ENCODE measurements at places on chromosomes 5 and 9. TPM values are rescaled to one million over a fixed set of nuclear protein-coding genes. Genes with fewer than 3 reads are reported as not detected.

Gene CDH9
- not detected for total RNA-seq

GRCh38 chr9:108022246-108022935, 532.8 kb upstream of the KLF4 start:
- DNase-seq, result no peak

- no peak for DNase-seq
These were observed 8.7 kb downstream of the EBF1 start for GRCh38 chr5:159091065-159091464.

Gene GRIN3A
- total RNA-seq, result 0.45 TPM

GRCh38 chr5:175168882-175169507, 275.0 kb downstream of the DRD1 start:
- DNase-seq, result no peak

DNA sequence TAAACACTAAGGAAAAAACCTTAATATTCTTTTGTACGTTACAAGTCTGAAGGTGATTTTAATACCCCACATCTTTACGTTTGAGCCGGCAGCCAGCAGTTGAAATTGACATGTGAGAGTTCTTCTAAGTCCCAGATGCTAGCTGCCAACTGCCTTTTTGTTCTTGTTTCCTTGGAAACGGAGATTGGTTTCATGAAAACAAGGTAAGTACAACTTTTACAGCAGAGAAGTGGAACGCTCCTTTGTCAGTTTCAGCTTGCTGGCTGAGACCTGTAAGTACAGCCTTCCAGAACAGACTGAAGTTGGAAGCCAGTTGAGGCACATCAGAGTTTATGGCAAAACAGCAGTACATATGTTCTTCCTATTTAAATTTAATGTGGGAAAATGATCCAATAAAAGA, 1018.4 kb upstream of the ARRDC3 start:
- no peak for DNase-seq

GRCh38 chr5:39013938-39014337, 60.3 kb downstream of the RICTOR start:
- no peak for DNase-seq

DNA sequence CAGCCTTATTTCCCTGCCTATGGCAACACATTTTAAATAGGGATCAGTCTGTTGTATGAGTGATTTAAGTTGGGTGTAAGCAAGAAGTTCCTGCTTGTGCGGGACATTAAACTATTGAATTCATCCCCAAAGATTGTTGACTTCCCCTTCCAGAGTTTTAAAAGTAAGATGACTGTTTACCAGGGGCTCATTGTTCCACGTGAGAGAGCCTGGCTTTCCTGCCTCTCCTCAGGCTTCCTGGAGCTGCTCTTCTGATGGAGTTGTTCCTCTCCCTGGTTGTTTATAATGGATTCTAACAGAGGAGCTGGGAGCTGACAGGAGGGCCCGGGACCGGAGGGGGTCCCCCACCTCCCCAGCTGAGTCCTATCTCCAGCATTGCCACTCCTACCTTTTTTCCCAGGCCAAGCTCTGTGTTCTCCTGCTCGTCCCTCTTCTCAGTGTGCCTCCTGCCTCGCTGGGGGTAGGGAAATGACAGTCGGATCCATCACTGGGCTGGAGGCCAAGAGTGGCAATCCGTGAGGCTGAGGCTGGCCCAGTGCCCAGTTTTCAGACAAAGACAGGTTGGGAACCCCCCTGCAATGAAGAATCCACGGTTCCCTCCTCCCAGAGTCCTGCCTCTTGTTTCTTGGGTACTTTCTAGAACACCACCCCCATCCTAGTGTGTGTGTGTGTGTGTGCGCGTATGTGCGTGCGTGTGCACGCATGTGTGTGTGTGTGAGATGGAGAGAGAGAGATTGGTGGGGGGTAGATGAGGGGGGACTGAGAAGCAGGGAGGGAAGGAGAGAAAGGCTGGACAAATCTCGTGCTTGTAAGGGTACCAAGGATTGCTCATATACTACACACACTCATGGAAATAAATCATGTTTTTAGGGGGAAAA, 123.7 kb upstream of the NFIB start:
- no peak for DNase-seq

Gene DMAC1
- 98.8 TPM for total RNA-seq

DNA sequence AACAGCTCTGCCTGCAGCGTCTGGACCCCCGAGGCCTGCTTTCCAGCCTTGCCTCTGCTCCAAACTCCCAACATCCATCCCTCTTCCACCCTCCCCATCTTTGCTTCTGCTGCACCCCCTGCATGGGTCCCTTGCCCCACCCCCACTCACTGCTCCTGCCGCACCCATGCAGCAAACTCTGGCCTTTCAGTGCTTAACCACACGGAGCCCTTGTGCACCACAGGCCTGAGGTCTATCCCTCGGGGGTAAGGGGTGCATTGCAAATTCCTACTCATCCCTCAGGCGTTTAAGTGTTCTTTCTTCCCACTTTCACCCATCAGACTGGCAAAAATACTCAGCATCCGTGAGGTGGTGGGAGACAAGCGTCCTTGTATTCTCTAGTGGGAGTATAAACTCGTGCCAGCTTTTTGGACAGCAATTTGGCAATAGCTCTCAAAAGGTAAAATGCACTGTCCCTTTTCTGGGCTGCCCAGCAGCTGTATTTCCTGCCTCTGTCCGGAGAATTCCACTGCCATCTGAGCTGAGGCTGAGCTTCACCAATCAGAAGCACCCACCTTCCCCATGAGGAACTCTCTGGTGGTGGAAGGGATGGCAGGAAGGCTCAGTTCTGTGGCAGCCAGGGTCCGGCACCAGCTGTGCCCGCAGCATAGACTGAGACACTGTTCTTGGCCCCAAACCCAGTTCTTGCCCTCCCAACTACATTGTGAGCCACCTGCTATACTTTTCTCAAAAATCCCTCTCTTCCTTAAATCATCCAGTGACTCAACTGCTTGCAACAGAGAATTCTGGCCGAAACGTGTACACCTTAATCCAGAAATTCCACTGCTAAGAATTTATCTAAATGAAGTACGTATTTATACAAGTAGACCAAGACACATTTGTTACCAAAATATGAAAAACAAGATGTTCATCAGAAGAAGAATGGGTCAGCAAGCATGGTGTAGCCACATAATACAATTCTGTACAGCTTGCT, 15.0 kb downstream of the PSMB7 start:
- no peak for DNase-seq

DNA sequence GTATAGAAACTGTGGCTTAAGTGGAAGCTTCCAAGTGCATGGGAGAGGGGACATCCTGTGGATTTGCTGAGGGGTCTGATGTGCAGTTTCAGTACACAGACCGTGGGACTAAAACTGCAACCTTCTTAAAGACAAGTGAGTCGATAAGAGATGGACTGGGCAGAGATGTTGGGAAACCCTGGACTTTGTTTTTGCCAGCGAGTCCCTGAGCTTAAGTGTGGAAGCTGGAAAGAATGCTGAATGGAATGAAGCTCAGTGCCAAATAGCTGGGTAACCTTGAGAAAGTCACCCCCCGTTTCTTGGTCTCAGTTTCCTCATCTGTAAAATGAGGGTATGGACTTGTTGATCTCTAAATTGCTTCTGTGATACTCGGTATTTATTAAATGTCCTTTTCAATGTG, 37.3 kb upstream of the KLF9 start:
- DNase-seq, result no peak

- DNase-seq, result no peak
These were observed 631 bp downstream of the CFAP77 start for GRCh38 chr9:132410642-132411041.

DNA sequence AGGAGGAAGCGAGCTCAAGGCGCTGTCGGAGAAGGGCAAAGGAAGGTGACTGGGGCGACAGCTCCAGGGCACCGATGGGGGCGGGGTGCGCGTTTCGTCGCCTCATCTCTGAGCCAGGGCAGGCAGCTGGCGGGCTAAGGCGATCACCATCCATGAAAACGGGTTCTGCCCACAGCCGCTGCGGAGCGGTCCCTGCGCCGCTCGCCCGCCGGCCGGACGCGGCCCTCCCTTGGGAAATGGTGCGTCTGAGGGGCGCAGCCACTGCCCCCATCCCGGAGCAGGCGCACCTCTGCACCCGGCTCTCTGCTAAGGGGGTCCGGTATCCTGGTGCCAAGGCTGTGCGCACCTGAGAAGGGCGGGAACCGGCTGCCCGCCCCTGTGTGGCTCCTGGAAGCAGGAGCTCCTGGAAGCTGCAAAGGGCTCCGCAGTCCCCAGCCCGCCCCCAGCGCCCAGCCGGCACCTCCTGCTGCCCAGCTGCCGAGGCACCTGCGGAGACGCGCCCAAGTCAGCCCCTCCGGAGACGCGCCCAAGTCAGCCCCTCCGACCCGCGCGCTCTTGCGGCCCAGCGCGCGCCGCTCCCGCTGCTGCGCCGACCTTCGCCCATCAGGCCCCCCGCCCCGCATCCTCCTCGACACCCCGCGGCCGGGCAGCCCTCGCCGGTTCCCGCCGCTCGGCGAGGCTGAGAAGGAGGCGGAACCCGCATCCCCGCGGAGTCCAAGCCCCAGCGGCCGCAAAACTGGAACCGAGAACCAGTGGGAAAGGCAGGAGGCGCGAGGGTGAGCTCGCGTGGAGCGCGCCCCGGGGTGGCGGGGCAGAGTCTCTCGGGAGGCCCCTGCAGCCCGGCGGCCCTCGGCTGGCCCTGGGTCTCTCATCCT, 757 bp downstream of the ANKRD34B start:
- no peak for DNase-seq

GRCh38 chr5:79774171-79774854, 84.7 kb downstream of the CMYA5 start:
- DNase-seq, result no peak

DNA sequence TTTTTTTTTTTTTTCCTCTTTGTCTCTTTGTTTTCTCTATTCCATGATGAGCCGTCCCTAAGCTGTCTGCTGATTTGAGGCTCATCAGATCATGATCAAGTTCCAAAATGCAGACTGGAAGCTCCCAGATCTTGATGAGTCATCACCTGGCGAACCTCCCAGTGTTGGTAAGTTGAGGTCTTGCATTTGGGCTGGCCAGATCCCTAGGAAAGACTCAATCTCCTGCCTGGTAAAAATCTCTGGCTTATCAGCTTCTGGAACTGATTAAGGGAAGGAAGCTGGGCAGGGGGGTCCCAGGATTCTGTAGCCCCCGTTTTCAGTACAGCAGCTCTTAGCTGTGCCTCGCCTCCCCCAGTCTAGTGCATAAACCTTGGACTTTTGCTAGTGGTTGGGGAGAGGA, 69.0 kb downstream of the TSPAN17 start:
- no peak for DNase-seq

DNA sequence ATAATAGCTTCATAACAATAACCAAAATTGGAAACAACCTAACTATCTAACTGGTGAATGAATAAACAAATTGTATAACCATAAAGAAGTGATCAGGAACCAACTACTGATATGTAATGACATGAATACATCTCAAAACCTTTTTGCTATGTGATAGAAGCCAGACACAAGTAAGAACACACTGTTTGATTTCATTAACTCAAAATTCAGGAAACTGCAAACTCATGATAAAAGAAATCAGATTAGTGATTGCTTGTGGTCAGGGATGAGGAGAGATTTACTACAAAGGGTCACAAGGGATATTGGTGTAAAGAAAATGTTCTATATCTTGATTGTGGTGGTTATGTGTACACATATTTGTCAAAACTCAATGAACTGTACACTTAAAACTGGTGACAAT, 22.6 kb upstream of the BRINP1 start:
- DNase-seq, result no peak

GRCh38 chr5:171676286-171676944, 109.2 kb upstream of the SMIM23 start:
- DNase-seq, result no peak

DNA sequence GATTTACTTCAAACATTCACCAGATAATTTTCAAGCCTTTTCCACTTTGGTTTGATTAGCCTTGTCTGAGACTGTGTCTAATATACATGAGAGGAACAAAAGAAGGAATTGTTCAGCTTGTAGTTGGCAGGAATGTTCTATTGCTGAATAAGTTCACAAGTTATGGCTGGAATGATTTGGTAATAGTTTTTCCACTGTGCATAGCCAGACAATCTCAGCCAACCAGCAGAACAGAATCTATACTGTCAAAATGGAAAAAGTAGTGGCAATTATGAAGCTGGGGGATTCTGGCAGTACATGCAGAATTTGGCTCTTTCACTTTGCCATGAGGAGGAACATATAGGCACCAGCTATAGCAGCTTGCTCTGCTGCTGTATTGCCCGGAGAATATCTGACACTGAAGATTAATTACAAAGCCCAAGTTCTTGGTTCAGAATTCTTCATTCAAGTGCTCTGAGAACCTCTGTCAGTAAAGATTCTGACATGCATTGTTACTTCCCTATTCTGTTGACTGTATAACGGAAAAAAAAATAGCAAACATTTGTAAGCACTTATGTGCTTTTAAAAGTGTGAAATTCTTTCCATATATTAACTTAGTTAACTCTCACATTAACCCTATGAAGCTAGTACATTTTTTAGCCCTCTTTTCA, 150.6 kb downstream of the PRR16 start:
- DNase-seq, result no peak

Gene GPR150
- 0.27 TPM for total RNA-seq

Gene NR5A1
- total RNA-seq, result 0.82 TPM

- DNase-seq, result no peak
These were observed 91.9 kb downstream of the JAKMIP2 start for GRCh38 chr5:147690595-147690994.

DNA sequence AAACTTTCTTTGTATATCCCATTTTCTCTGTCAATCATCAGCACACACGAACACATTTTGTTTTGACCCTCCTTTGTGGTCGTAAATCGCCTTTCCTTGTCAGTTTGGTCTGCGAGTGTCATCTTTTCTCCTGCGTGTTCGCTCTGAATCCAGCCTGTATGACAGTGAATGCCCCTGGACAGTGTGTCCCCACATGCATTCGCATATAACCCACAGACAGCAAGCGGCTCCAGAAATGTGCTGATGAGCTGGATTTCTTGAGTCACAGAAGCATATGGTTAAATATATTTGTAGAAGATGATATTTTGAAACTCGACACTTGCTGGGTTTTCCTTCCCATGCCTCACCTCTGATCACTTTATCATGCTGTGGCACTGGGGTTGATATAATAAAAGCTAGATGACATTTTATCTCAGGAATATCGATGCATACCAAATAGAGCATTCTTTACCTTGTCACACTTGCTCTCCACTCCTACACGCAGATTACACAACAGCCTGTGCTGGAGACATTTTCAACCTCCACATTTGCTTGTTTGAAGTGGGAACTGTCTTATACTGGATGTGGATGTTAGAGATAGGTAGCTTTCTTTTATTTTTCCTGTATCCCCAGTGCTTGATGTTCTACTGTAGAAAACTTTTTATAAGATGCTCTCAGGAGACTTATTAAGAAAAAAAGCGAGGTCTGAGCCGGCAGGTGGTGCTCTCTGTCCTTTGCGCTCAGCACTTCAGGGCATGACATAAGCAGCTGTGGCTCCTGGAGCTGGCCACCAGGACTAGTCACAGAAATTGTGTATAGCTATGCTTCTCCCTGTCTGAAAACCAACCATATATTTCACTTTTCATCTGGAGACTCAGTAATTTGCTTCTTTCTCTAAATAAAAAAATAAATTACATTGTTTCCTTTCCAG, 215.1 kb downstream of the SH3GL2 start:
- no peak for DNase-seq

Gene EEIG1
- 95.9 TPM for total RNA-seq

Data from colonic mucosa (tissue), 4 donors.